ENCODE measurements at places on chromosomes 3 and 15.
A peak's percentile ranks its signal among the peaks of the same experiment; 100 is the strongest.

- DNase-seq: no peak
Measured at GRCh38 chr3:129654131-129654530, 47.7 kb upstream of the PLXND1 start.

- DNase-seq: no peak
Measured at GRCh38 chr3:13690636-13691035, 141.7 kb downstream of the FBLN2 start.

- DNase-seq: no peak
Measured at GRCh38 chr15:29433050-29433318, 163.4 kb upstream of the NSMCE3 start.

GRCh38 chr15:98958918-98959639 lies 48.5 kb downstream of the PGPEP1L start:
- no peak for DNase-seq

DNA sequence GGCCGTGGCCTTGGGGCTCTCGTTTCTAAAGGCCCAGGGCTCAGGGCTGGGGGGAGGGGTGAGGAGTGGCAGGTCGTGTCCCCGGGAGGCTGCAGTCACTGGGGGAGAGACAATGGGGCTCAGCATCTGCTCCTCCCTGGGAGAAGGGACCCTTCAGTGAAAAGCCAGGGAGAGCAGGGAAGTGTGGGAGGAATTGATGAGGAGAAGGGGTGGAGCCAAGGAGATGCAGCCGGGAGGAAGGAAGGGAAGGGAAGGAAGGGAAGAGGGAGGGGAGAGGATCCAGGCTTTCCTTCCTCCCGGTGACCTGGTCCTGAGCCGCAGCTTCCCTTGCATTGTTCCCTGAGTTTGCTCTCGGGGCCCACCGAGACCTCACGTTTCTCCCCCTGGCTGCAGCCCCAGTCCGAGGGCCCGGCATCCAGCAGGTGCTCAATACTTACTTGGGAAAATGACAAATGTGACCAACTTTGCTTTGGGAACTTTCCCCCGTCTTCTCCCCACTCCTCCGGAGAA lies 1.4 kb upstream of the ZNF710 start:
- DNase-seq: no peak

DNA sequence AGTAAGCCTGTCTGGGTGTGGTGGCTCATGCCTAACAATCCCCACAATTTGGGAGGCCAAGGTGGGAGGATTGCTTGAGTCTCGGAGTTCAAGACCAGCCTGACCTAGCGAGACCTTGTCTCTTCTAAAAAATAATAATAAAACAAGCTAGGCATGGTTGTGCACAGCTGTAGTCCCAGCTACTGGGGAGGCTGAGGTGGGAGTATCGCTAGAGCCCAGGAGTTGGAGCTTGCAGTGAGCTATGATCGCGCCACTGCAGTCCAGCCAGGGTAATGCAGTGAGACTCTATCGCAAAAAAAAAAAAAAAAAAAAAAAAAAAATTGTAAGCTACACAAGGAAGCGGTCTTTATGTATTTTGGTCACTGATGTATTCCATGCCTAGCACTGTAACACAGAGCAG lies 242.4 kb upstream of the WNT5A start:
- DNase-seq: no peak

DNA sequence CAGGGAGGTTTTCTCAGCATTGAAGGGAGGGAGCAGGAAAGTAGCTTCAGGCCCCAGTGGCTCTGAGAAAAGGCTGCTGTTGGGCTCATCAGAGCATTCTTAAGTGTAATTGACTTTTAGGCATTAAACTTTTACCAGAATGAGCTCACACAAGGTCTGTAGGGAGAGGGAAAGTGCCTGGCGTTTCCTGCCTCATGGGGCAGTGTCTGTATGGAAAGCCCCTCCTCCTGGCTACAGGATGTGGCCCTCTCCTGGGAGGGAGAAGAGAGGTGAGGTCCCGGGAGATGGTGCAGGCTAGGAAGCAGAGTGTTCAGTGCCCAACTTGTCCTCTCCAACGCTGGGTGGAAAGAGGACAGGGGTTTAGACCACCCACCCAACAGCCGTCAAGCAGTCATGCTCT lies 21.3 kb upstream of the SCN10A start:
- DNase-seq: no peak

DNA sequence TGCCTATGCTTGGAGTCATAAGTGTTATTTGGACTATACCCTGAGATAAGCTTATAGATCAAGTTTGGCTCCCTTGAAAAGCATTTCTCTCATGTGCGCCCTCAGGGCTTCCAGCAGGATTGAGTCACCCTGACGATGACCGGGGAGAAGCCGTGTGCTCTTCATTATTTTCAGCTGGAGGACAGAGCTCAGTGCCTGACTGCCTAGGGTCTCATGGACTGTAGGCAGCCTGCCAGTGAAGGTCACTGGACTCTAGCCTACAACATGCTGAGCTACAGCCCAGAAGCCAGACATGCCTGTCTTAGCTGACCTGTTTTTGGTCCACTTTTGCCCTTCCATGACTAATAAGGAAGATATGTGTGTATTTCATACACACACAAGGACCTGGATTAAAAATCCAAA lies 31.6 kb upstream of the NUDT16 start:
- no peak for DNase-seq

- no peak for DNase-seq
Measured at GRCh38 chr3:111415018-111415417, 127.0 kb upstream of the CD96 start.

- DNase-seq: peak; percentile 46
Measured at GRCh38 chr15:37891766-37892368, 42.6 kb upstream of the TMCO5A start.

- DNase-seq: no peak
Measured at GRCh38 chr15:35117543-35118265, 32.6 kb upstream of the NANOGP8 start.

GRCh38 chr3:171088964-171089754 lies 62.6 kb upstream of the SLC2A2 start:
- DNase-seq: no peak

DNA sequence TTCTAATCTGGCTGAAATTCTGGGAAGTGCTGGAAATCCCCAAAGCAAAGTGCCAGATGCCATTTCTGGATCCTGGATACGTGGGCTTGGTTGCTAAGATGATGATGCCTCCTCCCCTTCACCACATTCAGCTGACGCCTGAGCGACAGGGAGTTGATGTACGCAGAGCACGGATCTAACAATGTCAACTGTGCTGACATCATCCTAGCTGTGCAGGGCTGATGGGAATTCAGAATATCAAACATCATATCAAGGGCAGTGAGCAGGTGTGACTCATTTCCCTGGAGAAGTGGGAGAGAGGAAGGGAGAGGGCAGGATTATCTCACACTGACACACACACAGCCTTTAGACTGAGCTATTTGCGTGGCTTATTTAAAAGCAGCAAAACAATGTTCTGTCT lies 92.6 kb upstream of the ZBTB20 start:
- DNase-seq: no peak

DNA sequence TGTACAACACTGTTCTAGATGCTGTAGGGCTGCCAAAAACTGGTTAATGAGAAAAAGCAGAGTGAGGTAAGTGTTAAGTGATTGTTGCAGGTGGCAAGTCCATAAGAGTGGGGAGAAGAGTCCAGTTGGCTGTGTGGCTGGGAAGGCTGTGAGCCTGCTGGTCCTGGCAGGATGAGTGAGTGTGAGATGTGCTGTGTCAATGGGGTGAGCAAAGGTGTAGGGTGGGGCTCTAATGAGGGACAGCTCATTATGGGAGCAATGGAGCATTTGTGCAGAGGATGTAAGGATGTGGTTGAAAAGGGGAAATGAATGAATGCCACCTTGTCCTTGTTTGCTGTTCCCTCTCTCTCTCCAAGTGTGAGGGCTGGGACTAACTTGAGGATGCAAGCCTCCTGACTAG lies 145.3 kb upstream of the ROPN1 start:
- DNase-seq: no peak

DNA sequence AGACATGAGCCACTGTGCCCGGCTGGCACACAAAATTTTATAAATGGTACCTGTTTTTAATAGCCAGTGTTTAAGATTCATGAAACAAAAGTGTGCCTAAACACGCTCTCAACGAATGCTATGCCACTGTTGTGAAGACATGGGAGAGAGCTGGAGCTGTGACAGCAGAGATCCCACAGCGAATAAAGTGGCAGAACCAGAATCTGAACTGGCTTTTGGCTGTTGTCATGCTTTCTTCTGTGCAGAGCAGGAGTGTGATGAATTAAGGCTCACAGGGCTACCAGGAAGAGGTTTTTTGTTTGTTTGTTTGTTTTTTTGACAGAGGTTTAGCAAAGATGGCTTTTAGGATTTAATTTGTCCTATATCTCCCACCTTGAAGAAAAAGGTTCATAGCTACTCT lies 14.5 kb downstream of the PTPRG start:
- no peak for DNase-seq

- DNase-seq: no peak
Measured at GRCh38 chr3:125045194-125045593, 10.6 kb downstream of the HEG1 start.

GRCh38 chr15:52496776-52497470 lies 31.8 kb downstream of the MYO5A start:
- DNase-seq: no peak

DNA sequence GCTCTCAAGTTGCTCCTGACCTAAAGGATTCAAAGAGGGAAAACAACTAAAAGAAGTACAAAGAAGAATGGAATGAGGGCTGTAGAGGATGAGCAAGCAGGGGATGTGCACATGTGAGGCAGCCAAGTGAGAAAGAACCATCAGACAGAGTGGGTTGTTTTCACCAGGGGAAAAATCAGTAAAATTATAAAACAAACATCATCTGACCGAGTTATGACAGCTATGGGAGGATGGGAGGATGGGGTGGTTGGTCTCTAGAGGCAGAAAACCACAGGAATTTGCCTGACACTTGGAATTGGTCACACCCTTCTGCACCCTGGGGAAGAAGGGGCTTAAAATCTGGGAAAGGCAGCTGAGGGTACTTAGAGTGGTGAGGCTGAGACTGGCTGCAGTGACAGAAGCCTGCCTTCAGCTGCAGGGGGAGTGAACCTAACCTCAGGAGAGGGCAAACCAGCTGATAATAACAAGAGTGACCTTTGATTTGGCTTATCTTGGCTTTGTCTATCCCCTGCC lies 10.1 kb downstream of the ARHGAP31 start:
- DNase-seq: no peak

DNA sequence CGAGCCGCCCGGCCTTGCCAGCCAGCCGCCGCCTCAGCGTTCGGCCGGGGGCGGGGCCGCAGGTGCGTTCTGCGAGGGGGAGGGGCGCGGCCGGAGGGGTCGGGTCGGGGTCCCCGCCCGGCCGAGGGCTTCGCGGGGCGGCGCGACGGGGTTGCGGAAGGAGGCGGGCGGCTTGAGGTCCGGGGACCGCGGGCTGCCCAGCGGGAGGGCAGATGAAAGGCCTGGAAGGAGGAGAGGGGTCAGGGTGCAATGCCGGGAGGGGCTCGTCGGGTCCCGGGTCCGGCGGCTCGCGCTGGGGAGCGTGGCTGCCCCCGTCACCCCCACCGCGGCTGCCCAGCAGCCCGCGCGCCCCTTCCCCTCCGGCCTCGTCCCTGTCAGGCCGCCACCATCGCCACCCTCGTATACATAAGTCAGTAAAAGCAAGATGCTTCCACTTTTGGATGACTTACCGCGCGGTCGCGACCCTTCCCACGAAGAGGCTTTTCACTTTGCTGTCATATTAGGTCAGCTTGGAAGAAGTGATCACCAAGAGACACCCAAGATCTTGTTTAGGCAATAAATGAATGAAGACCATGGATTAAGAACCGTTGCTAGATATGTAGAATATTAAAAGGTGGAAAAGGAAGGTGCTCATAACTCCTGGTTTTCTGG lies 620 bp upstream of the ANP32A start:
- no peak for DNase-seq

DNA sequence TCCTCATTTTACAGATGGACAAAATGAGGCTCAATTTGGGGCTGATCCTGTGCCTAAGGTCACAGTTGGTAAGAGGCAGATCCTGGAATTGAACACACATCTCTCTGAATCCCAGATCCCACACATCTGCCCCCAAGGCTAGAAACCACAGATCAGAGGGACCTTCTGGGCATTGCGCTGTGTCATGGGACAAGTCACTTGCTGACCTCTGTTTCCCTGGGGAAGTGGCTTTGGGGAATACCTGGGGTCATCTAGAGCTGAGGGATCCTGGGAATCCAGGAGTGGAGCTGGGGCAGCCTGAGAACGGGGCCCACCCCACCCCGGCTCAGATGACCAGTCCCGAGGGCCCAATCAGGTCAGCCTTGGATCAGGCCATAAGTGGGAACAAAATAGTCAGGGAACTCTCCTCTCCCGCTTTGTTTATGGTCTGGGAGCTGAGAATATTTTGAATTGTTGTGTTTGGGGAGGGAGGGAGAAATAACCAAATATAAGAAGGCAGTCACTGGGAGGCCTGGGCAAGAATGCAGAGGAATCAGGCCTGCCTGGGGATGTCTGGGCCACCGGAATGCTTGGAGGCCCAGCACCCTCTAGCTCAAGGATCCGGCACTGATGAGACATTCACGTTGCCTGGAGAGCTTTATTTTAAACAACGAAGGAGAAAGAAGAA lies 8.8 kb upstream of the SLC6A6 start:
- DNase-seq: no peak

GRCh38 chr3:121574449-121574848 lies 6.7 kb downstream of the ARGFX start:
- DNase-seq: no peak

- peak; percentile 64 for DNase-seq
Measured at GRCh38 chr15:23467110-23467600, 20.1 kb upstream of the GOLGA6L2 start.

GRCh38 chr3:146138902-146139301 lies 22.1 kb downstream of the PLOD2 start:
- DNase-seq: no peak

GRCh38 chr15:90301707-90302300 lies 36.3 kb downstream of the NGRN start:
- DNase-seq: no peak

- DNase-seq: no peak
Measured at GRCh38 chr3:161745741-161746140, 249.1 kb downstream of the OTOL1 start.

DNA sequence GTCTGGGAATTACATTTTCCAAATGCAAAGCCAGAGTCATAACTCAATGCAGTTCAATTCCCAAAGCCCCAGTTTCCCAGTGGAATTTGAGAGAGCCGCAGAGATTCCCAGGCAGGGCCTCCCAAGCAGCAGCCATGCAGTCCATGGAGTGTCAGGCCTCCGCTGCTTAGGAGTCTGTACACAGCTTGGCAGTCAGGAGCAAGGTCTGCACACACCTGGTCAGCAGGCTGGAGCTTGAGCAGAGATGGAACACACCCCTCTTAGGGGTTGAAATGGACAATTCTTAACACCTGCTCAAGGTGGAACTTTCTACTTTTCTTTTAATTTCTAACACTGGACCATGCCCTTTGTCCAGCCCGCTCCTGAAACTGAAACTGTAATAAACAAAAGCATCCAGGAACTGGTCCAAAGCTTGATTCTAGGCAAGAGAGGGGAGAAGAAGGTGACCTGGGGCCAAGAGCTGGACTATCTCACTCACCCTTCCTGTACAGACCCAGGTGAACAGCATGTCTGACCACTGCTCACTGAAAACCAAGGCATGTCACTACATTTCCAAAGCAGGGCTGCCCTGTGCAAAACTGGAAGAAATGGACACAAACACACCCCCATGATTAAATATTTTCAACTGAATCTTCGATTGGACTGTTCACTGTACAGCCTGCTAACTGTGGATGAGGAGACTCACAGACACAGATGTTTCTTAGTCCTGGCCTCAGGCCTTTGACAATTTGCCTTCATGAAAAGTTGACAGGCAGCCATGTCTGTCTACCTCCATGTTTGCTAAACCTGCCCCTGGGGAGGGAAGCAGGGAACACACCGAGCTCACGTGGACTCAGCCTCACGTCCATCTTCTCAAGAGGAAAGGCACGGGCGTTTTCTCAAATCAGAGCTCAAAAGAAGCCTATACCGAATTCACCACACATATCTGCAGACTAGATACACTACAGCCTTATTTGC lies 48.6 kb upstream of the DUSP7 start:
- no peak for DNase-seq

GRCh38 chr15:66515901-66516322 lies 10.8 kb downstream of the ZWILCH start:
- peak; percentile 28 for DNase-seq
